ENCODE measurements at places on chromosomes 6 and 20.

- no peak for DNase-seq
These were observed 125.2 kb upstream of the PMEPA1 start for GRCh38 chr20:57835074-57835452.

- no peak for DNase-seq
These were observed 57.8 kb downstream of the GPX5 start for GRCh38 chr6:28583463-28583862.

- no peak for DNase-seq
These were observed 261.4 kb upstream of the IRAK1BP1 start for GRCh38 chr6:78605909-78606446.

GRCh38 chr6:38487423-38487822, 152.3 kb downstream of the BTBD9 start:
- DNase-seq = no peak

GRCh38 chr6:135196739-135197510, 15.8 kb downstream of the MYB start:
- no peak for DNase-seq

GRCh38 chr6:169978615-169979161, 227.3 kb downstream of the ERMARD start:
- no peak for DNase-seq

DNA sequence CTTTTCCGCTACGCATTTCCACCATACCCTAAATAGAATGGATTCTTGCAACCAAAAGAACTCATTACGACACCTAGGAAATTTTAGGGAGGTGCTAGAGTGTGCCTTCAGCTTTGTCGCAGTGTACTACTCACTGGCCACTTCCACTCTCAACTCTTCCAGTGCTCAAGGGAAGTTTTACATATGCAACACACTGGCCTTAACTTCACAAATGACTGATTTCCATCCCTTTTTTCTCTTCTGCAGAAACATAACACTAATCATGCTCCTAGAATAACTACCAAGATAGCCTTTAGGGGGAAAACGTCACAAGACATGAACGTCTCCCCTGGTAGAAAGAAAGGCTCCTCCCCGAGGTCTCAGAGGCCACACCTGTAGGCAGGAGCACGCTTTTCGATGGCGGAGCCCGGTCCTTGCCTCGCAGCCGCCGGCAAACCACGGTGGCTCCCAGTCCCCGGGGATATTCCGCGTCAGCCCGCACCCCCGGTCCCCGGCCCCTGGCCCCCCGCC, 584 bp downstream of the LYRM4 start:
- DNase-seq = peak; percentile 86

DNA sequence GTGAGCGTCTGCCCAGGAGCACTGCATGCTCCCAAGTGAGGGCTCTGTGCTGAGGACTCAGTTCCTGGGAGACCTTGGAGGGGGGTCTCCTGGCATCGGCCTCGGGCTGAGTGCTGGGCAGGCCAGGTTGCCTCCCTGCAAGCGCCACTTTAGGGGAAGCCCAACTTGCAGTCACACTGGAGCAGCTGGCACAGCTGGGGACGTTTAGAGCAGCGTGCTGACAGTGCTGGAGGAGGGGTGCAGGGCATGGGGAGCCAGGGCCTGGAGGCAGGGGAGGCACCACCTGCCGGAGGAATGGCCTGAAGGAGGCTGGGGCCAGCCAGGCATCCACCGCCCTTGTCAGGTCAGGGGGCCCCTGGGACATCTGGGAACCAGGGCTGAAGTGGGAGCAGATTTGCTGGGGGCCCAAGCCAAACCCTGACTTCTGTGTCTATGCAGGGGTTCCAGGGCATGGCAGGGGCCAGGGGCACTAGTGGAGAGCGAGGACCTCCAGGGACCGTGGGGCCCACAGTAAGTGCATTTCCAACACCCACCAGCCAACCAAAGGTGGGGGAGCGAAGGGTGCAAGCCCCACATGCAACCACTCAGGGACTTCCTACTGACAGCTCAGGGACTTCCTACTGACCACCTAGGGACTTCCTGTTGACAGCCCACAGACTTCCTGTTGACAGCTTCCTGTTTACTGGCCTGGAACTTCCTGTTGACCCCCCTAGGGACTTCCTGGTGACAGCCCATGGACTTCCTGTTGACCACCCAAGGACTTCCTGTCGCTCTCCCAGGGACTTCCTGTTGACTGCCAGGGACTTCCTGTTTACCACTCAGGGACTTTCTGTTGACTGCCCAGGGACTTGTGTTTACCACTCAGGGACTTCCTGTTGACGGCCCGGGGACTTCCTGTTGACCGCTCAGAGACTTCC, 33.6 kb downstream of the COL20A1 start:
- no peak for DNase-seq

DNA sequence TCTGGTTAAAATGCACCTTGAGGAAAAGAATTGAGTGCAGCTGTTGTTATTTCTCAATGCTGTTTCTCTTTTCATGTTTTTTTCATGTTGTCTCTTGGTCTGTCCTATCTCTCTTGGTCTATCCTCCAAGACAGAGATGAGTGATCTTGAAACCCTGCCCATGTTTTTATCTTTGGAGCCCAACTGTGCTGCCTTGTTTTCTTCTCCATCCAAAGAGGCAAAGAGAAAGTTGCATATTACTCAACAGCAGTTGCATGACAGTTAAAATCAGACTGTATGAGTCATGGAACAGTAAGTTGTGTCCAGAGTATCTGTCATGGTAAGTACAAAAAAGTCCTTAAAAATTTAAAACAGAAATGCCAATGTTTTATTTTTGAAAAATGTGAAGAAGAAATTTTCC, 26.2 kb downstream of the BCAS1 start:
- no peak for DNase-seq

GRCh38 chr6:4351520-4352321, 216.3 kb upstream of the ECI2 start:
- no peak for DNase-seq

GRCh38 chr20:24993337-24994185, 1.0 kb upstream of the APMAP start:
- DNase-seq = no peak

- DNase-seq = no peak
These were observed 416.8 kb upstream of the SPTLC3 start for GRCh38 chr20:12591949-12592470.

DNA sequence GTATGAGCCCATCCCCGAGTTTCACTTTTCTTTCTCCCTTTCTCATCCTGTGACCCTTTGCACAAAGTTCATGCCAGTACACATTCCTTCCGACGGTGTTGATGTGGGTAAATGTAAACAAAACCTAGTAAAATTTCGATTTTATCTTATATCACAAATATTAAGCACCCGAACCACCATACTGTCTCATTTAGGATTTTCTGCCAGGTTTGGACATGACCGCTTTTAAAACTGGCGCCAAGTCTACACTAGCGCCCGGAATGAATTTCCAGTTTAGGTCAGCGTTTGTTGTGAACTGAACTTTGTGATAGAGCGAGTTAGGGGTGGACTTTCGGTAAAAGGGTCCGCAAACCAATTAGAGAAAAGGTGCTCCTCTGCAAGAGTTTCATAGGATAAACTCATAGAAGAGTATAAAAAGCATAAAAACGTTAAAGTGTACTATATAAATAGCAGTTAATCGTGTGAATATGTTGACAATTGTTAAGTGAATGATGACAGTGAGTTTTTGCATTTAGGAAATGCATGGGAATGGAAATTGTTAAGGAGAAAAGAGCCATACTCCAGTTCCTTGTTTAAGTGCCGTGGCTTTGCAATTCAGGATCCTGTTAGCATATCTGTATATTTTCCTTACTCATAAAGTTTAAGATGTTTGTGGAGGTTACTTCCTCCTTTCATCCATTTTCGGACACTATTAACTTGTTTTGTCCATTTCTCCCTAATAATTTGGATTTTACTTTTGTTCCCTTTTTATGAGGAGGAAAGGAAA, 937 bp downstream of the AKAP7 start:
- peak; percentile 8 for DNase-seq

GRCh38 chr6:45783716-45784115, 231.9 kb downstream of the CLIC5 start:
- no peak for DNase-seq

- DNase-seq = no peak
These were observed 8.2 kb downstream of the RTN4IP1 start for GRCh38 chr6:106620931-106621672.

DNA sequence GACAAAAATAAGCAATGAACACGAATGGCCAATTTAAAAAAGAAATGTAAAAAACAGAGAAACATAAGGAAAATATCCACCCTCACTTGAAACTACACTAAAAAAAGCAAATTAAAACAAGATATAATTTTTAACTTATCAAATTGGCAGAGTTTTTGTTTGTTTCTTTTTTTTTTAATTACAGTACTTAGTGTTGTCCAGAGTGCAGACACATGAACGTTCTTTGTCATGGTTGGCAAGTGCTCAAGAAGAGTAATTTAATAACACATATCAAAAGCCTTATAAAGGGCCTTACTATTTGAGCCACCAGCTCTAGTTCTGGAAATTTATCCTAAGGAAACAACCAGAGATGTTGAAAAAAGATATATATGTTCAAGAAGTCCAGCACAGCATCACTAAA, 142.3 kb downstream of the ATXN1 start:
- no peak for DNase-seq

GRCh38 chr20:47988676-47989075, 203.4 kb upstream of the SULF2 start:
- DNase-seq = no peak

GRCh38 chr6:42423244-42423643, 28.5 kb downstream of the TRERF1 start:
- no peak for DNase-seq

GRCh38 chr20:61414455-61414991, 162.5 kb downstream of the CDH4 start:
- DNase-seq = no peak

GRCh38 chr20:31872406-31872805, 2.0 kb downstream of the TTLL9 start:
- DNase-seq = no peak

- DNase-seq = no peak
These were observed 25.9 kb downstream of the ECHDC1 start for GRCh38 chr6:127317388-127318128.

DNA sequence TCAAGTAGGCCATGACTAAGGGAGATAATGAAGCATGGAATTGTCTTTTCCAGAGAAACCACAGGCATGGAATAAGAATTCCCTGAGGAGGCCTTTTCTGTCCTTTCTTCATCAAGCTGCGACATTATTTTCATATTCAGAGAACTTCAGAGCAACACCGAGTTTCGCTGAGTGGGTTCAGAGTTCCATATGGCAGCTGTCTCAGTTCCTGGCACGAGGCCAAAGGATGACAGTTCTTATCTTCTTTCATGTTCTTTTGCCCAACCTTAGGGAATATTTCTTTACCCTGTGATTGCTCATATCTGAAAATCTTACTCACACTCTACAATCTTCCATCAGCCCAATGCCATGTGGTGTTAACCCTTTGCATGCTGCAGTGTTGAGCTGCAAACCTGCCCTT, 135.3 kb upstream of the BMP2 start:
- DNase-seq = no peak

DNA sequence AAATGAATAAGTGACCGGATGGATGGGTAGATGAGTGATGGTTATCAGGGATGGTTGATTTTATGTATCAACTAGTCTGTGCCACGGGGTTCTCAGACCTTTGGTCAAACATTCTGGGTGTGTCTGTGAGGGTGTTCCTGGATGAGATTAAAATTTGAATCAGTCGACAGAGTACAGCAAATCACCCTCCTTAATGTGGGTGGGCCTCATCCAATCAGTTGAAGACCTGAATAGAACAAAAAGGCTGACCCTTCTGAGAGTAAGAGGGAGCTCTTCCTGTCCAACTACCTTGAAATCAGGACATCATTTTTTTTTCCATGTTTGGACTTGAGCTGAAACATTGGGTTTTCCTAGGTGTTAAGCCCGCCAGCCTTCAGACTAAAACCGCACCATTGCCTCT, 136.4 kb upstream of the ATXN1 start:
- no peak for DNase-seq

GRCh38 chr6:158751224-158751623, 67.9 kb downstream of the EZR start:
- no peak for DNase-seq

DNA sequence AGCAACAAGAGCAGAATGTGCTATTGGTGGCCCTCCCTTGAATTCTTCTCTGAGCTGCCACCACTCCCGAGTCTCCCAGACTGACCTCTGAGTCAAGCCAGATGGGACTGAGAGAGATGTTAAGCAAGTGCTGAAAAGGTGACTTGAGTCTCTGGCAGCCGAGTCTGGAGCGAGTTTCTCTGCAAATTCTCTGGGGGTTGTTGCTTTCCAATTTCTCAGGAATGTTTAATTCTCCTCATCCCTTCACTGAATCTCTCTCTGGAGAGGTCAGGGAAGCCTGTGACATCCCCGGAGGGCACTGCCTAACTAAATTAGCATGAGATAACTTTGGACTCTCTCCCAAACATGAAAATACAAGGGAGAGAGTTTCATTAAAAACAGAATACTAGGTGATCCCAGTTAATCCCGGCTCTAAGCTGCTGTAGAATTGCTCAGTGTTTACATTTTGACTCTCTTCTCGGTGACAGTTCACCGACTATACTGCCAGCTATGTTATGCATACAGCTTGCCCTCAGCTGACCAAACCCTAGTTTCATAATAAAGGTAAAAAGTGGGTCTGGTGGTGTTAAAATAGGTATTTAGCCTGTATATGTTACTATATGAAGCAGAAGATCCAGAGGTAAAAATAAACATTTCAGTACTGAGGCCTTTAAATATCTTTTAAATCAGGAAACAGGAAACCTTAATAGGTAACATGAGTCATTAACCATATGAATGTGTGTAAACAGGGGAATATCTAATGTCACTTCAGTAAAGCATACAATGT, 157.9 kb downstream of the FOXC1 start:
- DNase-seq = no peak

GRCh38 chr6:118895859-118896258, 1.9 kb downstream of the ASF1A start:
- DNase-seq = no peak

- DNase-seq = no peak
These were observed 124.4 kb downstream of the CDK19 start for GRCh38 chr6:110690916-110691315.

- DNase-seq = peak; percentile 7
These were observed 135.9 kb downstream of the KHDRBS2 start for GRCh38 chr6:62150048-62150663.

GRCh38 chr6:168315596-168315995, 4.0 kb downstream of the DACT2 start:
- DNase-seq = no peak

- DNase-seq = no peak
These were observed 52.1 kb downstream of the TENT5A start for GRCh38 chr6:81700414-81700813.

All from germinal center (tissue), 1 donor.